ENCODE measurements at places on chromosomes 1 and 21.

DNA sequence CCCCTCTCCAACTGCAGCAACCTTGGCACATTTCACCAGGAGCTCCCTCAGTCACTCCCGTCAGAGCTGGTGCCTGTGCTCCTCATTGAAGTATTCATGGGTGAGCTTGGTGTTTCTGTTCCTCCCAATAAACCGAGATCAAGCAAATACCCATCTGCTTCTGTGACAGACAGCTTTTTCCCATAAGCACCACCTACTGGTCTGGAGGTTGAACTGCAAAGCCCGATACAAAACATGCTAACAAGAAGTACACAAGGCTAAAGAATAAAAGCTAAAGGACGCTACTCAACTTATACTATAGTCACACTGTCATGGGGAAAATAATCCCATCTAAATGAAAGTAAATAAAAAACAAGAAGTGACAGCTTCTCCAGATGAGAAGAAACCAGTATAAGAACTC is 111.9 kb upstream of the C21orf91 start:
- no peak for DNase-seq

GRCh38 chr1:166484871-166485270 is 318.1 kb upstream of the FAM78B start:
- DNase-seq = no peak

DNA sequence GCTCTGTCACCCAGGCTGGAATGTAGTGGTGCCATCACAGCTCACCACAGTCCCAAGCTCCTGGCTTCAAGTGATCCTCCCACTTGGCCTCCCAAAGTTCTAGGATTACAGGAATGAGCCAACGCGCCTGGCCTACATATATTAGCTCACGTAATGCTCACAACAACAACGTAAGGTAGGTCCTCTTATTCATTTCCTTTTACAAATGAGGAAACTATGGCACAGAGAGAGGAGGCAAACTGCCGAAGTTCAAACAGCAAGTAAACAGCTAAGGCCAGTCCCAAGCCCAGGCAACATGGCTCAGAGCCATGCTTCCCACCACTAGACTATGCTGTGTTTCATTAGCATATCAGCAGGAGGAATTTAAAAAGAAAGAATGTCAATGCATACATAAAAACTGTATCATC is 284.4 kb downstream of the VAV3 start:
- no peak for DNase-seq

DNA sequence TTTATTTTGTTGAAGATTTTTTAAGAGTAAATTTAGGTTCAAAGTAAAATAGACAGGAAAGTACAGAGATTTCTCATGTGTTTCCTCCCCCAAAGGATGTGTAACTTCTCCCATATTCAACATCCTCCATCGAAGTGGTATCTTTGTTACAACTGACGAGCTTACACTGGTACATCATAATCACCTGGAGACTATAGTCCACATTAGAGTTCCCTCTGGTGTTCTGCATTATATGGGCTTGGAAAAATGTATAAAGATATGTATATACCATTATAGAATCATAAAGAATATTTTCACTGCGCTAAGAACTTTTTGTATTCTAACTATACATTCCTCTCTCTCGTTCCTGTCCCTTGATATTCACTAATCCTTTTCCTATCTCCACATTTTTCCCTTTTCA is 203.7 kb downstream of the AMY1C start:
- DNase-seq = no peak

DNA sequence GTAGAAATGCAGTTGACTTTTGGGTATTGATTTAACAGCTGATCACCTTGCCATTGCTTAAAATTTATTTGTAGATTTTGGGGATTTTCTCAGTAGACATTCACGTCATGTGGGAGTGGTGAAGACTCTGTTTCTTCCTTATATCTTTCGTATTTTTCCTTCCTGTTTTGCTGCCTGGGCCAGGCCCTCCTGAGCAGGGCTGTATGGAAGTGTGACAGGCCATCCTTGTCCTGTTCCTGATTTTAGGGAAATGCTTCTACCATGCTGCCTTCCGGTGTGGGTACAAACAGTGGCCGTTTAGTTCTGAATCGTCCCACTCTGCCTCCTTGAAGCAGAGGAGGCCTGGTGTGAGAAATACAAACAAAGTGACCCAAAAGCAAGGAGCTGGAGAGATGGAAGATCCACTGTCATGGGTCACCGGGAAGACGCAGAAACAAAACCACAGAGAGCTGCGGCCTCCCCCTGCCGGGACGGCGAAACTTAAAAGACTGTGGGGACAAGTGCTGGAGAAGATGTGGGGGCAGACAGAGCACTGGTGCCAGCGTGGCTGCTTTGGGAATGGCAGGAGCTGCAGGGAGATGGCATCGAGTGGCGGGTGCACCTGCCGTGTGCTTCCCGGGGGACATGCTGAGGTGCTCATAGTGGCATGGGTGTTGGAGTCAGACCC is 7.6 kb downstream of the AGPAT3 start:
- DNase-seq = no peak

- no peak for DNase-seq
These were observed 100.4 kb downstream of the LHX8 start for GRCh38 chr1:75234562-75234961.

DNA sequence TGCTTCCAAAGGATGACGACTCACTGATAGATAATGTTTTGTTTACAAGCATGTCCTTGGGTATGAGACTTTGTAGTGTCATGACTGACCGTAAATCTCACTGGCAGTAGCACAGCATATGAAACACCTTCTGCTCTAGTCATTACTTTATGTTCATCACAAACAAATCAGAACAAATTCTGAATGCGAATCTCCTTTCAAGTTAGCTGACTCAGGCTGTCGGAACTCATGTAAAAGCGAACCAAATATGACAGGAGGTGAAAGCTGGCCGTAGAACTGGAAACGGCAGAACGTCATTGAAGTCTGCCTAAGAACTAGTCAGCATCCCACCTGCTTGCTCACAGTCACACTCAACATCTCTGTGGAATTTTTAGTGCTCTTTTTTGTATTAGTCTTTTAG is 143.9 kb downstream of the RGS7 start:
- no peak for DNase-seq

DNA sequence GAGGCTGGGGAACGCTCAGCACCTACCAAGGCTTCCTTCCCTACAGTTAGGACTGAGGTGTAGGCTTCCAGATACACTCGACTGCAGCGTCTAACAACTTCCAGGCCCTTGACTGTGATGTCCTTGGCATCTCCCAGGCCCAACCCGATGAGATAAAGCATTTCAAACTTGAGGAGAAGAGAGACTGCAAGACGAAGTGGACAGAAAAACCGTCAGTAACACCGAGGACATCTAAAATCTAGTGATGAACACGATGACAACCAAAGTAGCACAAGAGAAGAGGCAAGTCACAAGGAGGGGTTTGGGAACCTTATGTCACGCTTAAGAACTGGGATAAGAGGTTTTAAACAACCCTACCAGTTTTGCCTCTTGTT is 314 bp downstream of the DPH5 start:
- no peak for DNase-seq

- DNase-seq = no peak
These were observed 12.0 kb downstream of the SYT2 start for GRCh38 chr1:202698276-202698675.

DNA sequence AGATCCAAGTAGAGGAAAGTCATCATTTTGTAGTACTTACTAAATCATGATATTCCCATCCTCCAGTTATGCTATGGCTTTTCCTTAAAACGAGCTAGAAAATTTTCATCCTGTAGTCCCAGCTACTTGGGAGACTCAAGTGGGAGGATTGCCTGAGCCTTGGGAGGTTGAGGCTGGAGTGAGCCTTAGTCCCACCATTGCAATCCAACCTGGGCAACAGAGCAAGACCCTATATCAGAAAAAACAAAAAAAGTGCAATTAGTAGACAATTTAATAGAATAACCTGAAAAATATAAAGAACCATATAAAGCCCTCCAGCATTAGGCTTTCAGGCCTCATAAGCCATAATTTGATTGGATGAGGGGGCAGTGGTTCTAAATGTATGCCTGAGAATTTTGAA is 6.8 kb downstream of the UCK2 start:
- no peak for DNase-seq

DNA sequence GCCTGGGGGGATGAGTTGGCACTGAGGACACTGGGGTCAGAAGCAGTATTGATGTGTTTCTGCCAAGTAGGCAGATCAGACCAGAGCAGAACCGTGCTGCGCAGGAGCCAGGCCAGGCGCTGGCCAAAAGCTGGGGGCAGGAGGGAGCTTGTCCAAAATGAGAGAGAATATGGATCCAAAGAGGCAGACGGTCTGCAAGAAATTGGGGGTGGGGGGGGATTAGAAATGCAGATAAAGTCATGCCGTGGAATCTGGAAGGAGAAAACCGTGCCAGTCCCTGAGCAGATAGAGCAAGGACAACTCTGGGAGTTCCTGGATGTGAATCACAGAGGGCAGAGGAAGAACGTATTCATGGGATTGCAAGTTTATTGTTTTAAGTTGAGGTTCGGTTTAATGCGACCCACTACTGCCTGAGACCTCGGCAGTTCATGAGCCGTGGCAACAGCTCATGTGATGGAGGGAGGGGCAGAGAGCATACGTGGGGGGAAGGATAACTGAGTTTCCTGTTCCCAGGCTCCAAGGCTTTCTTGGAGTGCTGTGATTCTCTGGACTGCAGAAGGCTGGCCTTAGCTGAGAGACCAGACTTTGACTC is 224.0 kb downstream of the FGGY start:
- DNase-seq = no peak

GRCh38 chr1:30744060-30744756 is 13.4 kb downstream of the LAPTM5 start:
- peak; percentile 68 for DNase-seq

- no peak for DNase-seq
These were observed 14.1 kb upstream of the HMGCS2 start for GRCh38 chr1:119782631-119783325.

GRCh38 chr1:210293171-210293607 is 35.5 kb upstream of the HHAT start:
- DNase-seq = no peak

- DNase-seq = no peak
These were observed 62.0 kb upstream of the RASAL2 start for GRCh38 chr1:178031856-178032320.

DNA sequence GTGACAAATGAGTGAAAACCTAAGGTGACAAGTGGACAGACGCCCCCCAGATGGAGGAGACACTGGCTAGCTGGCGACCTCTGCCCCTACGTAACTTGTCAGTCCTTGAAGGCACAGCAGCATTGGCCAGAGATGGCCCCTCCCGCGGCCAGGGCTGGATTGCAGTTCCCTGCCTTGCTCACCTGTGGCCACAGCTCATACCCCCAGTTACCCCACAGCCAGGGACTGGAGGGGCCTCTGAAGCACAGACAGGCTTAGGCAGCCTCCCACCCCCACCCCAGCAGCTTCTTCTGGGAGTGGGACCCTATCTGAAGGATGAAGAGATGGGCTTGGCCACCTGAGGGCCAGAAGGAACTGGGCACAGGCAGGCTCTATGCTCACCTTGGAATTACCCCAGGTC is 3.7 kb downstream of the HES3 start:
- DNase-seq = no peak

DNA sequence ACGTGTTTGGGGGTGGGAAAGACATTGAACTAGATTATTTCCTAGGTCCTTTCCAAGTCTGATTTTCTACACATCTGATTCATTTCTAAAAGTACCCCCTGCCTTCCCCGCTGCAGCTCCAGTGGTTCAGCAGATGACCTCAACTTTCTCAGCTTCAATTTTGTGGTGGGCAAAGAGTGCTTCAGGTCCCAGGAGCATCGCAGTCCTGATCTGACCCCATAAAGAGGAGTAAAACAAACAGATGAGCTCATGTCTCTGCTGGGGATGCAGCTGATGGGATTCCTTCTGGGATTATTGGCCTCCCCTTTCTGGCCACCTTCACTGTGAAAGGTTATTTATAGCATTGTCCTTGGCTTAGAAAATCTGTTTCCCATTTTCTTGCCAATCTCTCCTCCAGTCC is 337.0 kb upstream of the PLXNA2 start:
- DNase-seq = no peak

DNA sequence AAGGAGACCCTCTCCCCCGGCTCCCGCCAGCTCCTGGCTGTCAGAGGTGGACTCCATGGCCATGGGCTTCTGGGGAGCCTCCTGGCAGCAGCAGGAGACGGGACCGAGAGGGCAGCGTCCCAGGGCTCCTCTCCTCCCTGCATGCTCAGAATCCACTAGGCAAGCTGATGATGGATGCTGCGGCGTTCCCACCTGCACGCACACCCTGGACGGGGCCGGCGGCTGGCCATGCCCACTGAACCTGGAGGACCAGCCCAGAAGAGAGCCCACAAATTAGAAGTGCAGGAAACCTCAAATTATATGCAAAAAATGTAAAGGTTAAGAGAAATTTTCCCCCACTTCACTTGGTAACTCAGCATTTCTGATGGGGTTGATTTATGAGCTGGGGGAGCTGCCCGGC is 77.3 kb upstream of the ARHGEF16 start:
- no peak for DNase-seq

DNA sequence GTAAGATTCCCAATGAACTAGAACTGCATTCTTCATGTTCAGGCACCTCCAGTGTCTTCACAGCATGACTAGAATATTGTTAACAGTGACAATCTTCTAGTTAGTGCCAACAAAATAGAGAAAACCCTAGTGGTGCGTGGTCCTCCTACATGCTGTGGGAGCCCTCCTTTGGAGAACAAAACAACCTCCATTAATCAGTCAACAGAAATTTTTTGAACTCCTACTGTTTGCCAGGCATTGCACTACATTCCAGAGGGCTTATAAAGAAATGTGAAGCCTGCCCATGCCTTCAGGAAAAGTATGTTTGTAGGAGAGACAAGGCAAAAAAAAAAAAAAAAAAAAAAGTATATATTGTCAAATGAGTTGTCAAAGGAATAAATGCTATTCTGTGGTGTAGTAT is 252.7 kb downstream of the LRRC40 start:
- no peak for DNase-seq

GRCh38 chr1:30058970-30059369 is 664.4 kb downstream of the MATN1 start:
- no peak for DNase-seq

DNA sequence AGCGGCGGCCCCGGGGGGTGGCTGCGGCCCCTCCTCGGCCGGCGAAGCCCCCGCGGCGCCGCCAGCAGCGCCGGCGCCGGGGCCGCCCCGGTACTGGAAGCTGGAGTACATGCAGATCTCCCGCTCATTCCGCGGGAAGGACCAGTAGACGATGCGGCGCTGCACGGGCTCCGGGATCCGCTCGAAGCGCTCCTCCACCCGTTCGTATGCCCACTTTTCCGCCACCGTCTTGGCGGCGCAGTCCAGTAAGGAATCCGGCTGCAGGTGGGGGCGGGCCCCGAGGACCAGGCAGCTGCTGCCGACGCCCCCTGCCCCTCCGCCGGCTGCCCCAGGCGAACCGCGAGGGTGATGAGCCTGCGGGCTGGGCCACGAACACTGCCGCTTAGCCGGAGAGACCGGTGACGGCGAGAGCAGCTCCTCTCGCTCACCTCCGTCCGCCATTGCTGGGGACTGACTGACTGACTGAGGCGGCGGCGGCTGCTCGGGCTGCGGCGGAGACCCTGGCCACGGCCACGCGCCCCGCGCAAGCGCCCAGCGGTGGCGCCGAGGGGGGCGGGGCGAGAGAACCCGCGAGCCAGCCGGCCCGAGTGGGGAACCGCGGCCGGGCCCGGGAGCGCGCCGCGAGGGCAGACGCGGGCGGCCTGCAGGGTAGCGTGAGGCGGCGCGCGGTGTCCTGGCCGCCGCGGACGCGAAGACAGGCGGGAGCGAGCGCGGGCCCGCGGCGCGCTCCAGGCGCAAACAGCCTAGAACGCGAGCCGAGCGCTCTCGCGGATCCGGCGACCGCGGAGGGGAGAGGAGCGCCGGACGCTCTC is at the start of gene ZSWIM5:
ZSWIM5 (minus strand) TSS at position 696 of the 812 bp plus-strand sequence; CDS start at position 441, 255 bp downstream.
- peak; percentile 71 for DNase-seq
